DND-41 (cell line): ENCODE measurements at places on chromosomes 13 and 19.

GRCh38 chr19:46659151-46660007 is 1.6 kb downstream of the DACT3 start:
- DNase-seq, result no peak

DNA sequence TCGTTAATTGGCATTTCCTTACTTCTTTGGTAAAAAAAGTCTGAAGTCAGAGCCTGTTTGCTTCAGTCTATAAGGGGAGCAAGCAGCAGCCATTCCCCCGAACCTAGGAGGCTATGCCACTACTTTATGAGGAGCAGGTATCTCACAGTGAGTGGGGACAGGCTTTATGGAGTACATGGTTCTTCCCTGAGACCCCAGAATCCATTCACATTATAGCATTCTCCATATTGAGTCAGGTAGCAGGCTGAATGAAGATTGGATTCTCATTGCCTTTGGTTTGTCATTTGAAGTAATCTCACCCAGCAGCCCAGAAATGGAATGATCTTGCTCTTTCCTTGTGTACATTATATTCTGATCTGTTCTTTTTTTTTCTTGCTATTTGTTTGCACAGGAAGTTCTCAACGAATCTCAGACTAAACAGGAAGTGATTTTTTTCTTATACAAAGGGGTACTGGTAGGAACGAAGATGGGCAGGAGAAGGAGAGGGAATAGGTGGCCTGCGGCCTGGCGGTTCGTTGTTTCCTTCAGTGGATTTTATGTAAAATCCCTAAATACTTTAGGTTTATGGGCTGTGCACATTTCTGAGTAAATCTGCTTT is 74.4 kb downstream of the ARHGAP35 start:
- no peak for DNase-seq

DNA sequence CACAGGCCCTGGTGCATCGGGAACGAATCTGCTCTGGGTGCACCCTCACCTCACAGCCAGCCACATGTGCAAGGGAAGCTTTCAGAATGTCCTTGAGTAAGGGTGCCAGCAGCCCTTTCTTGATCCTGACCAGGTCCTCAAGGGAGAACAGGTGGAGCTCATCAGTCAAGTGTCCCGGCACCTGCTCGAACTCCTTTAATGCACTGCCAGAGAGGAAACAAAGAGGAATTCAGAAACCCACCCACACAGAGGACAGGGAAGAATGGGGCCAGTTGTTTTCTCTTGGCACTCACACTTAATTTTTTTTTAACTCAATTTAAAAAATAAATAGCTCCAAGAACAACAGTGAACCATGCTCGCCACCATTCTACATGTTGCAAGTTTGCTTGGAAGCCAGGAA is 41.7 kb downstream of the RUBCNL start:
- no peak for DNase-seq

DNA sequence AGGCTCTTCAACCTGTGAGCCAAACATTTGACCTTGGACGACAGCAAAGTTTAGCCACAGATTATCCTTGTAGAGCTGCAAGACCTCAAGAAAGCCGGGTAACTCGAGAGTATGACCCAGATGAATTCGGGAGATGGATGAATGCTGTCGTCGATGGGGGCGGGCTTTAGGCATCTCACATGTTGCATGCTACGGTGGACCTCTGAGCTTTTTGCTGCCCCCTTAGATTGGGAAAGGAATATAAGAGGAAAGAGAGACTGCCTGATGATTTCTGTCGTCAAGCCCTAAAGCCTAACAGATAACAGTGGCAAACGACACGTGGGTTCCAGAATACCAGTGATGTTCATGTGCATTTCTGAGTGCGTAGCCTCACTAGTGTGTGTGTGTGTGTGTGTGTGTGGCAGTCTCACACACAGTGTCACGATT is 730 bp upstream of the ABCC4 start:
- DNase-seq, result no peak

DNA sequence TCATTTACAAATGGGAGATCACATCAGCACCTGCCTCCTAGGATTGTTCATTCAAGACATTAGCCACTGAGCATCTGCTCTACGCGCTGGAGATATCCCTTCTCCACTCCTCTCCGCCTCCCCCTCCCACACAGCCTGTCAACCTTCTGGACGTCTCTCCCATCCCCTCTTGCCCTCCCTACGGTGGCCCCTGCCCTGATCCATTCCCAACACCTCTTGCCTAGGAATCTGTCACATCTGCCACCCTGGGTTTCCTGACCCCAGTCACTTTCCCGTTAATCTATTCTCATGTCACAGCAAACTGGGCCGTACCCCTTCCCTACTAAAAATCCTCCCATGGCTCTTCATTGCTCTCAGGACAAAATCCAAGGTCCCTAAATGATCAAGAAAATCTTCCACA is 10.3 kb downstream of the DYRK1B start:
- no peak for DNase-seq

GRCh38 chr13:30615866-30616541 is 1.7 kb upstream of the USPL1 start:
- DNase-seq, result no peak

GRCh38 chr13:46379611-46380010 is 7.4 kb downstream of the RUBCNL start:
- DNase-seq, result no peak

DNA sequence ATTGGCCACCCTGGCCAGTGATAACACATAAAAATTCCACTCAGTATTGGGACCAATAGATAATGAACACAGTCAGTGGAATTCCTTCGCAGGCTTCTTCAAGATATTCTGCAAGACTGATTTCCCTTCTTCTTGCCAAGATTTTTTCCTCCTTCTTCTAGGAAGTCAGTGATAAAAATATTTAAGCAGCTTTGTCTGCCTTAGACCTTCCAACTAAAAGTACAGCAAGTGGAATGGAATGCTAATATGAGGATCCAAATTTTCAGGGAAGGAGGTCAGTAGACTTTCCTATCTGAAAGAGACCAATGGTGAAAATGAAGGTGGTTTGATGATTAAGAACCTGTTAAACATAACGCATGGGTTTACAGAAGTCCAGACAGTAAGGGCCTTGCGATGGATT is 9.6 kb downstream of the STARD13 start:
- no peak for DNase-seq

DNA sequence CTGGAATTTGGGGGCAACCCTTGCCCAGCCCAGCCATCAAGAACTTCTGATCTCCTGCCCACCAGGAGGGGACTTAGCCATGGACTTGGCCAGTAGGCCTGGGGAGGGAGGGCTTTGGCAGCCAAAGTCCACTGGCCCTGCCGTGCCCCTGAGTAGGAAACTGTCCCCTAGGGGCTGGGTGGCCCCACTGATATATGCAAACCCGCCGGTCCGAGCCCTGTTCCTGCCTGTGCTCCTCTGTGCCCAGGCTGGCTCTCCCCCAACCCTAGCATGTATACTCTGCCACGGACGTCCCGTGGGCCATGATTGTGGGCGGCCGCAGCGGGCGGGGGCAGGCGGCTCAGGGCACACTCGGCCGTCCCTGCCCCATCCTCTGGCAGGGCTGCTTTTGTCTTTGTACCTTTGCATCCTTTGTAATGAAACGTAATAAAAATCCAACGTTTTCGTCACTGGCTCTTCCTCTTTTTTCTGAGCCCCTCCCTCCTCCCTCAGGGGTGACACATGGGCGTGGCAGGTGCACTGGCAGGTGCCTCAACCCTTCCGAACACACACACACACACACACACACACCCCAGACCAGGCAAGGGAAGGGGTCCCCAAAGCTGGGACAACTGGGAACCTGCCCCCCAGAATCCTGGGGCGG is 9.1 kb downstream of the COMP start:
- DNase-seq, result no peak

- DNase-seq, result no peak
Measured at GRCh38 chr13:74184283-74184682, 50.1 kb upstream of the KLF12 start.

DNA sequence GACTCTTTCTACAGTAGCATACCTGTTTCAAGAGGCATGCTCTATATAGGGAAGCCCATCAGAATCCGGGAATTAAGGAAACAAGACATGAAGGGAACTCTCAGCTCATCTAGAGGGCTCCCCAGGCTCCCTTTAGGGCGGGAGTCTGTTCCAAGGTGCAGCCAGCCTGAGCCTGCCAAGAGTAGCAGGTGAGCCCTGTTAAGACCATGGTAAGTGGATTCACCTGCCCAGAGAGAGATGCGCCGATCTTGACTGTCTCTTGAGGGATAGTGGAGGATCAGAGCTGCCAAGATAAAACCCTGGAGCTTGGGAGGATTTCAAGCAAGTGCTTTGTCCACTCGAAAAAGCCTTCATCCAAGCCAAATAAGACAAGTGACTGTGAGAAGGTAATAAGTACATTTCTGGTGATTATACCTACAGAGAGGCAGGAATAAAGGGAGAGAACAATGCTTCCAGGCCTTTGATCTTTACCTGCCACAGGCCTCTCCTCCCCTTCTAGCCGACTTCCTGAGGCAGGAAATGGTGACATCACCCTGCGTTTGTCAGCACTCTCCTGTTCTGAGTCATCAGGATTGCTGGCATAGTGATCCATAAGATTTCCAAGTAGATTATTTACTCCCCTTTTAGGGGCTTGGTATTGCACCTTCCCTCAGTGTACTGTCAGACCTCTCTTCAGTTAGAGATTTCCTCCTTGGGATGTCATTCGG is 31.5 kb downstream of the KLF5 start:
- DNase-seq, result peak; percentile 44

GRCh38 chr13:31301119-31301518 is 101.3 kb downstream of the B3GLCT start:
- DNase-seq, result no peak

DNA sequence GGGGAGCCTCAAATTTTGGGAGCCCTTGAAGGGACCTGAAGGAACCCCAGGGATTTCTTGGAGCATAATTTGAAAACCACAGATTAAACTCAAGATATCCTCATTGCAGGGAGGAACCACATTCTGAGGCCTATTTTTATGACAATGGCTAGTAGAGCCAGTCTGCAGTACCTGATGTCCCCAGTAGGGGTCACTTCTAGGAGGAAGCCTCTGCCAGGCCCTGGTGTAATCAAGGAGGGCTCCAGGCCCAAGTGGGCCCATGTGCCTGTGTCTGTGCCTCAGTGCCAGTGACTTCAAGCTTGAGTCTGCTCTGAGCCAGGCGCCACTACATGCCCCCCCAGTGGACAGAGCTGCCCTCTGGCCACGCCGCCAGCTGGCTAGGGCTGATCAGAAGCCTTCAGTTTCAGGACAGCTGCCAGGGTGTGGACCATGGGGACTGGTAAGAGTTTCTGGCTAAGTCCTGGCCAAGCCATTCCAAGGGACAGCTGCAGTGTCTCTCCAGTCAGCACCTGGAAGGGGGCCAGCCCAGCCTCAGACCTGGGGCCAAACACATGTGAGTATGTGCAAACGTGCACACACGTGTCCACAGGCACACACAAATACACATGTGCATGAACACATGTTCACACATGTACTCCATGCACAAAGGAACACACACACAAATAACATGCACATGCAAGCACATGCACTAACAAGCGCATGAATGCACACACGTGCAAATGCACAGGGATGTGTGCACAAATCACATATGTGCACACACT is 20.5 kb upstream of the SLC7A10 start:
- peak; percentile 24 for DNase-seq

GRCh38 chr13:32045537-32045936 is 14.0 kb downstream of the FRY start:
- DNase-seq, result no peak

DNA sequence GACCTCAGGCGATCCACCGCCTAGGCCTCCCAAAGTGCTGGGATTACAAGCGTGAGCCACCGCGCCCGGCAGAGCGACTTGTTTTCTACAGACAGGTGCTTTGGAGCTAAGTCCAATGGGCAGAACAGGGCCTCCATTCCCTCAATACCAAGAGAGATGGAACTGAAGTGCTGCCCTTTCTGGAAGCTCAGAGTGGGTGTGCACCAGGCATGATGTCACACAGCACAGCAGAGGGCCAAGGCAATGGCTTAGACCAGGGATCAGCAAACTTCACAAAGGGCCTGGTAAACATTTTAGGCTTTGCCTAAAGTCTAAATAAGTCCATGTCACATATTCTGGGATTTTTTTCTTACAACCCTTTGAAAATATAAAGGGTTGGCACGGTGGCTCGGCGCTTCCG is 21.3 kb downstream of the TLE6 start:
- DNase-seq, result no peak

GRCh38 chr13:95684418-95684817 is 7.5 kb downstream of the DNAJC3 start:
- no peak for DNase-seq

GRCh38 chr19:37997911-37998344 is 90.9 kb downstream of the SIPA1L3 start:
- no peak for DNase-seq

DNA sequence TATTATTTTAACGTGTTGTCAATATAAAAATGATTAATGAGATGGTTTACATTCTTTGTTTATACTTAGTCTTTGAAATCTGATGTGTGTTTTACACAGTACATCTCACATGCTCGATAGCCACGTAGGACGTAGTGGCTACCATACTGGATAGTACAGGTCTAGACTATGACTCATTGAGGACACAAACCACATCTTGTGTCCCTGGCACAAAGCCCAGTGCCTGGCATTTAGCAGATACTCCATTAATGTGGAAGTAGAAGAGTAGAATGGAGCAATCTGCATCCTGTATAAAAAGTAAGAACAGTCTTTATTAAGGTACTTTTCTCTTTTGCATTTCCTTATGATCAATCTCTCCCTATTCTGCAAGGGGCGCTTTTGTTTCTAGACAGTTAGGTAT is 49.0 kb upstream of the FRY start:
- DNase-seq, result no peak

DNA sequence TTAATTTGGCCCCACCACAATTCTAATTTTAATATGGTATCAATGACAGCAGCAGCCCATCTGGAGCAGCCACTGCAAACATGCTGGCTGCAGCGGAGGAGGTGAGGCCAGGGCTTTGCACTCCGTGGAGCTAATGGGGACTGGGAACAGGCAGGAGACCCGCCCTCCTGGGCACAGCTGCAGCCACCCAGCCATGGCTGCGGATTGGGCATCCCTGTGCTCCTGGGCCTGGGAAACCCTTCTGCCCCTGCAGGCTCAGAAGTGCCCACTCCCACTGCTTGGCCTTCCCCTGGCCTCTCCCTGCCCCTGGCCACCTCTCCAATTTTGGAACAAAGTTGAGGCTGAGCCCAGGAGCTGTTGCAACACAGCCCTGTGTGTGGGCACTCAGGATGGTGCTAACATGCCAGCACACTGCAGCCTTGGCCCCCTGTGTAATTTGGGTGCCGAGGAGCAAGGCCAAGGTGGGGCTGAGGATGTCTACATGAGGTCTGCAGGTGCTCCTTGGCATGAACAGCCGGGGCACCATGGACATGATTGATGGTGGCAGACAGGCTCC is 123.6 kb downstream of the PCDH9 start:
- no peak for DNase-seq

GRCh38 chr13:33106656-33107360 is 90.6 kb downstream of the KL start:
- DNase-seq, result no peak

- peak; percentile 78 for DNase-seq
Measured at GRCh38 chr19:12778017-12778904, 2.9 kb upstream of the HOOK2 start.

- DNase-seq, result no peak
Measured at GRCh38 chr13:89925107-89925506, 1422.4 kb upstream of the MIR17HG start.

GRCh38 chr19:11105014-11105636 is 15.9 kb downstream of the LDLR start:
- DNase-seq, result no peak
